ENCODE measurements at places on chromosomes 7 and 10.

- DNase-seq = no peak
Measured at GRCh38 chr7:158415316-158415715, 172.3 kb downstream of the PTPRN2 start.

DNA sequence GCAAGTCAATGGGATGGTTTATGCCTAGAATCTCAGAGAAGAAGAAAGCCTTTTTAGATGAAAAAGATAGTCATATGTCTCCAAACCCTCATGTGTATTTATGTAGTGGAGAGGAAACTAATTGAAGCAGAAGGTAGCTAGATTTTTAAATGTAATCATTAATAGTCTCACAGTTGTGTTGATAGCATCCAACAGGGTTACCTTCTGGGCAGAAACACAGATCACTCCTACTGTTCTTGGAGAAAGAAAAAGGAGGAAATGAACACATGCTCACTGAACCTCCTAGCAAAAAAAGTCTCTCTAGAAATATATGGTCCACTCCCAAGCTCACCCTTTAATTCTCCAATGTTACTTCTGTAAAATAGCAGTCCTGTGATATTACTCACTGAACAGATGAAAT, 777.2 kb upstream of the C7orf33 start:
- DNase-seq = no peak

GRCh38 chr7:41899823-41900433, 197.0 kb upstream of the INHBA start:
- DNase-seq = no peak

GRCh38 chr7:82091126-82091684, 321.4 kb upstream of the HGF start:
- DNase-seq = no peak

GRCh38 chr7:4149236-4149635, 532.9 kb upstream of the FOXK1 start:
- DNase-seq = no peak

- DNase-seq = no peak
Measured at GRCh38 chr10:53430127-53430891, 657.7 kb upstream of the MBL2 start.

GRCh38 chr7:50554431-50555322, 10.5 kb downstream of the DDC start:
- no peak for DNase-seq

GRCh38 chr7:18995270-18995671, 122.2 kb downstream of the TWIST1 start:
- DNase-seq = no peak

- DNase-seq = no peak
Measured at GRCh38 chr10:34351161-34351560, 463.9 kb downstream of the PARD3 start.

GRCh38 chr7:31526864-31527263, 13.0 kb downstream of the ITPRID1 start:
- DNase-seq = no peak

DNA sequence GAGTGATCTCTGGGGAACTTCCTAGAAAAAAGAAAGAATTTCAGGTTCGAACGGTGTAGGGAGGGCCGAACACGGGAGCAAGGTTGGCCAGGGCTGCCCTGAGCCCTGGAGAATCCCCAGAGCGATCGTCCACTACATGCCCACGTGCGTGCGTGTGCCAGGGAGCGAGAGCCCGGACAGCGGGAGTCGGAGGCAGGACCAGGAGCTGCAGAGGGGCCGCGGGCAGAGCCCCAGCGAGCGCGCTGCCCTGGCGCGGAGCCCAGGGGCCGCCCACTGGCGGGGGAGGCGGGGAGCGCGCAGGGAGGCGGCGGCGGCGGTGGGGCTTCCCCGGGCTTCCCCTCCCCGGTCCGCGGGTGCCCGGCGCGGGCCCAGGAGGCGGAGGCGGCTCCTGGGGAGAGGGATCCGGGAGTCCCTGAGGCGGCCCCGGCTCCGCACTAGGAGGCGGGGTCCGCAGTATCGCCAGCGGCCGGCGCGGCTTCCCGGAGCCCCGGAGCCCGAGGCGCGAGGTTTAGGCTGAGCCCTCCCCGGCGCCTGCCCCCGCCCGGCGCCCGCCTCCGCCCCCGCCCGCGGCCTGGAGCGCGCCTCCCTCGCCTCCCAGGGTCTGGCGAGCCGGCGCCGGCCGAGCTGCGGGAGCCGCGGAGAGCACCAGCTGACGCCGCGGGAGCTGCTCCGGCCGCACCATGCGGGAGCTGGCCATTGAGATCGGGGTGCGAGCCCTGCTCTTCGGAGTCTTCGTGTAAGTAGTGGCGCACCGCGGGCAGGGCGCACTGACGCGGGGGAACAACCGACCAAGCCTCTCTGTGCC, at the start of gene PLPP4:
Gene PLPP4 (plus strand): TSS at position 602 of the 805 bp plus-strand sequence. CDS start 79 bp downstream, at position 681.
- DNase-seq = no peak

- DNase-seq = no peak
Measured at GRCh38 chr10:104103956-104104355, 18.0 kb upstream of the SFR1 start.

GRCh38 chr7:8442051-8442813, 8.8 kb downstream of the NXPH1 start:
- DNase-seq = no peak

- DNase-seq = no peak
Measured at GRCh38 chr10:59337201-59337652, 25.1 kb downstream of the FAM13C start.

GRCh38 chr10:69969977-69970376, 82.7 kb upstream of the MACROH2A2 start:
- DNase-seq = no peak

- no peak for DNase-seq
Measured at GRCh38 chr7:34137176-34137575, 231.8 kb downstream of the BMPER start.

GRCh38 chr7:32774541-32774951, 117.0 kb downstream of the KBTBD2 start:
- DNase-seq = no peak

- no peak for DNase-seq
Measured at GRCh38 chr7:33334349-33334748, 205.0 kb downstream of the BBS9 start.

DNA sequence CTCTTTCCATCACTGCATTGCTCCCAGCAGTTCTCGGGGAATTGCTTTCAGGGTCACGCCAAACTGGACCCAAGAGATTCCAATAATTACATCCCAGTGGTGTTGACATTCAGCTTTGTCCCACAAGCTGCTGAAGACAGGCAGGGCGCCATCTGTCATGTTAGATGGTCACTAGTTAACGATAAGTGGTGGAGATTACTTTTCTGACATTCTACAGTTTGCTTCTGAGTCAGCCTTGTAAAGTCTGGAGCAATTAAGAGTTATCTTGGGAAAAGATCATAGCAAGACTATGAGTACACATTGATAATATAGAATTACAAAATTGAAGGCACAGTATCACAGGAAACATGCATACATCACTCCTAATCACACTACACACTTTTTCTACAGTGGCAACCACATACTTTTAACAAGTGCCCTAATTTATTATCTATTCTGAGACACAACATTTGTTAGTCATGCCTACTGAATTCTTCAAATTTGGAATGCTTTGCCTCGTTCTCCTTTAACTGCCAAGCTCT, 41.9 kb downstream of the SEMA3C start:
- no peak for DNase-seq

DNA sequence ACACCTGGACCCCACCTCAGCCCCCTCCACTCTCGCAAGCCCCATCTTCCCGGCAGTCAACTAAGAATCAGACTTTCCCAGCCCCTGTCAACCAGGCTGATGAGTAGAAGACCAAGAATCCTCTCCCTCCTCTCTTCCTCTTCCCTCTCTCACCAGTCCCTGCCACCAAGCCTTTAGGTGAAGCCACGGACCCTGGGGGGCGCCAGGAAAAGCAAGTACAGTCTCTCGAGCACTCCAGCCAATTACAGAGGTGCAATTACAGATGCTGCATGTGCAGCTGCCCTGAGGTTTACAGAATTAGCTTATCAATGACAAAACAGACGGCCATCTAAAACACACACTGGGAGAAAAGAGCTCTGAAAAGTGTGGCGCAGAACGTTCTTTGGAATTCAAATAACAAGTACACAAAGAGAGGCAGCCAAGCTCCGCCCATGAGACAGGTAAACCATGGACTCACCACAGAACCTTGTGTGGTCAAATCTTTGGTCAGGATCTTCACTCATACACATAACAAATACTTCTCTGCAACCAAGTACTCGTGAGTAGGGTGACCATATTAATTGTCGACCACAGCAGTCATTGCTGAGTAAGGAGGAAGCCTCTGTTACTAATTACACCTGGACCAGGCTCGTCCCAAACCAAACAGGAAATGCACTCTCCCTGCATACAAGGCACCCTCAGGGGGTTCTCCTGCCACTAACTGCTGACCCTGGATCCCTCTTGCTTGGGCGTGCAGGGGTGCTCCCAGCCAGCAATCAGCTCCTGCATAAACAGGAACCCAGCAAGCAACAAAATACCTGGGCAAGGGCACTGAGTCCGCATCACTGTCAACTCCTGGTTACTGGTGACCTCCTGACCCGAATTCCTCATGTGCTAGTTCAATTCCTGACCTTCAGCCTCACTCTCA, 189.2 kb downstream of the FAM107B start:
- no peak for DNase-seq

- no peak for DNase-seq
Measured at GRCh38 chr7:131625817-131626372, 69.5 kb upstream of the PODXL start.

DNA sequence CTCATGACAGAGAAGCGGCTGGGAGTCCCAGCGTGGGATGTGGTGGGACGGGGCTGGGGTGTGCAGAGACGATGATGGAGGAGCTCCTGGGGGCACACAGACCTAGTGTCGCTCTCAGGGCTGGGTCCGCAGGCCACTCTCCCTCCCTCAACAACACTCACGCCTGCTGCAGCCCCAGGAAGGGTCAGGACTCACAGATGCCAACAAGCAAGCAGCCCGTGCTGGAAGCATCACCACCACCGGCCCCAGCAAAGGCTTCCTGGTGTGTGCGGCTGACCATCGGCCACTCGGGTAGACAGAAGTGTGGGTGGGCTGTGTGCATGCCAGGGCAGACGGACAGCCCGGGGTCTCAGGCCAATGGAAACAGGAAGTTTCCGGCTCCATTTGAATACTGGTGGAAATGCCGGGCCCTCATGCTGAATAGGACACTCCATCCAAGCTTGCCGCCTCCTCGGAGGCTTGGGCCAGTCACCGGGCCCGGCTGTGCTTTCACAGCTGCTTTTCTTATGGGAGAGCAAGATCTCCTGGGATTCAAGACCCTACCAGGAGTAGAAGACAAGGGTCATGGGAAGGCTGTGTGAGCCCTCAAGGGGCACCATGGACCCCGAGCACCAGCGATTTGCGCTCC, 178.1 kb downstream of the ELFN1 start:
- no peak for DNase-seq

GRCh38 chr7:43143918-43144589, 31.6 kb downstream of the HECW1 start:
- DNase-seq = no peak

Measured in activated CD8-positive, alpha-beta memory T cell treated with anti-CD3 and anti-CD28 coated beads, Interleukin-2, amount 50 U/mL, for 4 hours (primary cell).